ENCODE measurements at places on chromosomes 16 and 17.

- no peak for DNase-seq
Measured at GRCh38 chr16:71894229-71894920, 956 bp upstream of the IST1 start.

DNA sequence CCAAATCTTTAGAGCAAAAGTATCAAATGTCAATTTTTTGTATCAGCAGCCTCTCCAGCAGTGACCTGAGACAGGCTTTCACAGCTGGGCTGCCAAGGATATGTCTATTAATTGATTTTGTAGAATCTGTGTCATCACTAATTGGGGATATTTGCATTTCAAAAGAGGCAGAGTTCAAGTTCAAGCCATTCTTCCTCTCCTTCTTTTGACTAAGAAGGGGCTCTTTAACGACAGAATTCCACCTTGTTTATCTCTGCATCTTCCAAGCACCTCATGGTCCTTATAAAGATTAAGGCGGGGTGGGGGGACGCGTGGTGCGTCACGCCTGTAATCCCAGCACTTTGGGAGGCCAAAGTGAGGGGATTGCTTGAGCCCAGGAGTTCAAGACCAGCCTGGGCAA lies 15.2 kb upstream of the BHLHA9 start:
- no peak for DNase-seq

DNA sequence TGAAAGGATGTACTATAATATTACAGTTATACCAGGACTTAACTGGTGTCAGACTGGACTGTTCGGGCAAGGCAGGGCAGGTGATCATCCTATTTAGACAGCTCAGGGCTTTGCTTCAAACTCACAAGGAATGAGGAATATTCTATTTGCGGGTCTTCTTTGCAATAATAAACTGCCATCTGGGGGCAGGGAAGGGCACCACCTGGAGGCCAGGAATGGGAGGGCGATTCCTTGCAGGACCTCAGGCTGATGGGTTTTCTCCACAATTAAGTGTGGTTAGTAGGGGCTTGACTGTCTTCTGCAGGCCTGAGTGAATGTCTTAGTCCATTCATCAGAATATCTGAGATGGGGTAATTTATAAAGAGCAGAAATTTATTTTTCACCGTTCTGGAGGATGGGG lies 424.1 kb downstream of the CA10 start:
- DNase-seq, result no peak

GRCh38 chr16:28602529-28602928 lies 5.7 kb upstream of the SULT1A2 start:
- DNase-seq, result no peak

DNA sequence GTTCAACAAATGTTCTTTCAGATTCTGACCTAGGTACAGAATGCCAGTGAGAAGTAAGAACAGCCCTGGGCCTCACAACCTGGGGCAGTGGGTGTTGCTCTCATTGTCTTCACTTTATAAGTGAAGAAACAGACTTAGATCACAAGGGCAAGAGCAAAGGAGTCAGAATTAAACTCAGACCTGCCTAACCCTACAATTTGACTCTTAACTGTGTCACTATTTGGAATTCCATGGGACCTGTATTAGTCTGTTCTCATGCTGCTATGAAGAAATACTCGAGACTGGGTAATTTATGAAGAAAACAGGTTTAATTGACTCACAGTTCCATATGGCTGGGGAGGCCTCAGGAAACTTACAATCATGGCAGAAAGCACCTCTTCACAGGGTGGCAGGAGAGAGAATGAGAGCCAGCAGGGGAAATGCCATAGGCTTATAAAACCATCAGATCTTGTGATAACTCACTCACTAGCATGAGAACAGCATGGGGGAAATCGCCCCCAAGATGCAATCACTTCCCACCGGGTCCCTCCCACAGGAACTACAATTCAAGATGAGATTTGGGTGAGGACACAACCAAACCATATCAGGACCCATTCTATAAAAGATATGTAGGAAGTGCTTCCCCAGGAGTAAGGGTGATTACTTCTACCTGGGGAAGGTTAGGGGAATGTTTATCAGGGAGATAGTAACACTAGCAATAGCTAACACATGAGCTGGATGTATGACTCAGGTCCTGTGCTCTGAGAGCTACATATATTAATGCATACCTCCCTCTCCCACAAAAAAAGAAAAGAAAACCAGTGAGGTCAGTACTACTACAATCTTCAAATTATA lies 270.1 kb downstream of the SOX9 start:
- no peak for DNase-seq

DNA sequence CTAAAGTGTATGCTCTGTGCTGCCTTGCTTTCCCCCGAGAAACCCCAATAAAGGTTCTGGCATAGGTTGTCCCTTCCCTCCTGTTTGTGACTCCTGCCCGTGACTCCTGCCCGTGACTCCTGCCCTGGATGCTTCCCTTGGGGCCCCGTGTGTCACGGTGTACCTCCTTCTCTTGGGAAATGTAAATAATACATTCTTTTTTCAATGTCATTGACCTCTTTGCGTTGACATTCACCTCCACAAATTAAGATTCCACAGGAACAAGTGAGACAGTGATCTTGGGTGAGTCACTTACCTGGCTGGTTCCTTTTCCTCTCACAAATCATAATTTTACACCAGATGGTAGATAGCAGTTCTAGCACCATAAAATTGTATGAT lies 632 bp downstream of the CCL15 start:
- no peak for DNase-seq

- no peak for DNase-seq
Measured at GRCh38 chr16:30570636-30571444, 674 bp downstream of the ZNF688 start.

DNA sequence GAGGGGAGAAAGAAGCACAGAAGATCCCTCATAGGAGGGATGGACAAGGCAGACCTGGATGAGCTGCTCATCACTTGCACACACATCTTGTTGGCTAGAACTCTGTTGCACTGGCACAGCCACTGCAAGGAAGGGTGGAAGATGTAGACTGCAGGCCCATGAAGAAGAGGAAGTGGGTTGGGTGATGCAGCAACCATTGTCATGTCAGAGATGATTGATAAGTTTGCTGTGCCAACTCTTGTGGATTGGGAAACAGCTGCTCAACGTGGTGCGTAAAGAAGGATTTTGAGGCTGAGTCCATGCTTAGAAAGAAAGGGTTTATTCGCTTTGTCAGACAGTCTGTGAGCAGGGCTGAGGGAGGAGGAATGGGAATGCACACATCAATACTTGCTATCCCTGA lies 161.4 kb upstream of the MPHOSPH6 start:
- no peak for DNase-seq

DNA sequence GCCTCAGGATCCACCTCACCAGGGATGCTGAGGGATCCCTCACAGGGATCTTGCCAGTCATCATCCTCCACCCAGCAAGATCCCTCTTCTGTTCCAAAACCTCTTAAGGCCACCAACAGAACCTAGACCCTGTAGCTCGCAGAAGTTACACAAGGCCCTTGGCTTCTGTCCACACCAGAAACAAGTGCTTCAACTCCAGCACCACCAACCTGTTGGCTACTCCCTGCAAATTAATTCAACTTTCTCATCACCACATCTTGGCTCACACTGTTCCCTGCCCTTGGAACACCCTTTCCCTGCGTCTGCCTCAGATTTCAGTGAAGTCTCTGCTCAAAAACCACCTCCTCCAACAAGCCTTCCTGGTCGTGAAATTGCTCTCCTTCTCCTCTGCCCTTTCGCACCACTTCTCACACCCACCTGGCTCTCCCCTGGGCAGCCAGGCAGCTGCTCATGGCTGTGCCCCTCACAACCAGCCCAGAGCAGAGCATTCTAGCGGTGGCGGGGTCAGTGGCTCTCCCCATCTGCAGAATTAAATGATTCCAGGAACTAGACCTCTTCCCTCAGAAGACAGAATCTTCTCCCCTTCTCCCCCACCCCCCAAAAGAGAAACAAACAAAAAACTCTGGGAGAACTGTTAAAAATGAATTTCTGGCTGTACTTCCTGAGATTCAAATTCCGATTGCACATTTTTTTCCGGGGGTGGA lies 1.8 kb downstream of the PLLP start:
- no peak for DNase-seq

DNA sequence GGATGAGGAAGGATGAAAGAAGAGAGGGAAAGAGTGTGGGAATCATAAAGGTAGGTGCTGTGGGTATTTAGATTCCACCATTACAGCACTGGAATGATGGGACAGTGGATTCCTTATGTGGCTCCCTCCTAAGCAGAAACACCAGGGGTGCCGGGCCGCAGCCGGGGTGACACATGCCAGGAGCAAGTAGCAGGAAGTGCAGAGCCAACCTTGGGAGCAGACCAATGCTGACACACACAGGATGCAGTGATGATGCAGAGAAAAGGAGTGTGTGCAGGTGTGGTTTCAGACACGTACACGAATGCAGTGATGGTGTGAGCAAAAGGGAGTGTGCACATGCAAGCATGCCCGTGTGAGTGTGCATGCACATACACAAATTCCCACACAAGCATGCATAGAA lies 338.0 kb downstream of the SLC39A11 start:
- DNase-seq, result no peak

DNA sequence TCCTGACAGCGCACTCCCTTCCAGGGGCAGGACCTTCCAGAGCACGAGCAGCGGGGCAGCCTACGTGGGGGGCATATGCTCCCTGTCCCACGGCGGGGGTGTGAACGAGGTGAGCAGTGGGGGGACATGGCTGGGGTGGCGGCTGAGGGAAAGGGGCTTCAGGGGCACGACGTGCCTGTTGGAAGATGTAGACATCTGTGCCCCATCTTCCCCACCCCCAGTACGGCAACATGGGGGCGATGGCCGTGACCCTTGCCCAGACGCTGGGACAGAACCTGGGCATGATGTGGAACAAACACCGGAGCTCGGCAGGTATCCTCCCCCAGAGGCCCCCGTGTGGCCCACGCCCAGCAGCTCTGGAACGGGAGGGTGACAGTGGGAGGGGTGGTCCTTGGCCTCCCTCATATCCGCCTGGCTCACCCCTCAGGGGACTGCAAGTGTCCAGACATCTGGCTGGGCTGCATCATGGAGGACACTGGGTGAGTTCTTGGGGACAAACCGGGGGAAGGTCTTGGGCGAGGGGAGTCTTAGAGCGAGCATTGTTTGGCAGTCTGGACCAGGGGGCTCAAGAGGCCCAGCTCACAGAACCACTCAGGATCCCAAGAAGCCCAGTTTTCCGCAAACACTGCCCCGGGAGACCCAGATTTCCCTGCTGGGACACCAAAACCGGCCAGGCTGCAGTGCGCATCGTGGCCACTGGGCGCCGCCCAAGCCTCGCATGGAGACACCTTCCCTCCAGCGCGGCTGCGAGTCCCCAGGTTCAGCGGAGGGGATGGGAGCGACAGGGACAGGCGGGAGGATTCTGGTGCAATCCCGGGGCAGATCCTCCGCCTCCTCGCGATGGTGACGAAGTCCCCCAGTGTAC lies 15.7 kb downstream of the ADAM11 start:
- no peak for DNase-seq

DNA sequence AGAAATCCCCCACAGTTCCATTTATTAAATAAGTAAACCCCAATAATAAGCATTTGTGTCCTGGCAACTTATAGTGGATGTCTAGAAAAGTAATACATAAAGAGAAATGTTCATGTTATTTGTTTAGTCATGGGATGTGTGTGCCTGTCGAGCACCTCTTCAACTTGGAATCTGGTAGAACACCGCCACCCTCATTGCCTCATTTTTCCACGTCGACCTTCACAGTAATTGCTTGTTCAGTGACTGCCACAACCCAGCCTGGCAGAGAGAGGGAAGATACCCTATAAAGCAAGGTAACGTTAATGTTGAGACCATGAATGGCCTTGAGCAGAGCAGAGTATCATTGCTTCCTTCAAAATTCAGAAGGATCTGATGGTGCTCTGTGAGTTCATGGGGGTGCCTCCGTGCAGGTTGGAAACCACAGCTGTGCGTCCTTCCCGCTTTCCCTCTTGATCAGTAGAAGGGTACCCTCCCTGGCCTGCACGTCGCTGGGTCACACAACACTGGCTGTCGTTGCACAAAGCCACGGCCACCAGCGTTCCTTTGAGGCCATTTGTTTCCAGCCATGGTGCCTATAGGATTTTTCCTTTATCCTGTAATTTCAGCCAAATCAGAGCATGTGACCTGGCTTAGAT lies 3.7 kb upstream of the DNASE1 start:
- DNase-seq, result no peak

- DNase-seq, result no peak
Measured at GRCh38 chr16:3115561-3115960, 3.2 kb downstream of the ZNF205 start.

DNA sequence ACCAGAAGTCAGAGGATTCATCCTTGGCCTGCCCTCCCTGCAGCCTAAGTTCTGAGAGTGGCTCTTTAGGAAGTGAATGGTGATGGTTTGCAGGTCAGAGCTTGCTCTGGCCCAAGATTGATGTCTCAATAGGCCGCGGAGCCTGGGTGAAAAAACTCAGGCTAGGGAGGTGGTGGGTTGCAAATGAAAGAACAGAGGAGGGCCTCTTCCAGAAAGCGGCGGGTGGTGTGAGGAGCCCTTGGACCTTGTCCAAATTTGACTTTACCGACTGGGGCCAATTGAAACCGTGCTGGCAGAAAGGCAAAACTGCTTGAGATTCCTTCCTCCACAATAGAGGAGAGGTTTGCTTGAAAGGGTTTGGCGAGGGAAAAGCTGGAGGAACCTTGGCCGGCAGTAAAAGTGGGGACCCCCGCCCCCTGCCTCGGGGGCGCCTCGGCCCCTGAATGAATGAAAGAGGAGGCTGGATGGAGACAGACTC lies 331.3 kb downstream of the SEC14L1 start:
- DNase-seq, result no peak

- no peak for DNase-seq
Measured at GRCh38 chr16:89422527-89422904, 67.8 kb downstream of the ANKRD11 start.

DNA sequence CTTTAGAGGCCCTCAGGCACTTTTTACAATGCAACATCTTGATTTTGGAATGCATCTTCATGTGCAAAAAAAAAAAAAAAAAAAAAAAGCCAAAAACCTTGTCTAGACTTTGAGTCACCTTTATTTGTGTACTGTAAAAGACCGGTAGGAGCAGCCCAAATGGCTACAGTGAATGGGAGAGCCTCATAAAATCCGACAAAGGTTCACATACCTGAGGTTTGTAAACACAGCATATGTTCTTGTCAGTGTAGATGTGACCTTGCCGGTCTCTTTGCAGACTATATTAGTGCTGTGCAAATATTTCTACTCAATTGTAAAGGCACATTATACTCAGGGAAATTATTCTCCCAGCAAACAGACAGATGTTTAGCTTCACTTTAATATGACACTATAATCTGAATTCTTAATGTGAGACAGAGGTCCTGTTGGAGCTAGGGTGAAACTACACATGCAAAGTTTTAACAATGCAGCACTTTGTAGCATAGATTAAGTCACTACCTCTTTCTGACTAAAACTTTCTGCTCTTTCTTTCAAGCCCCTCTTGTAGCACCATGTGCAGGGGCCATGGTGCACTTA lies 211.3 kb downstream of the CA10 start:
- peak; percentile 50 for DNase-seq

GRCh38 chr17:81578038-81578441 lies 25.9 kb upstream of the FAAP100 start:
- no peak for DNase-seq

- DNase-seq, result no peak
Measured at GRCh38 chr16:19236561-19237209, 48.8 kb upstream of the CLEC19A start.

DNA sequence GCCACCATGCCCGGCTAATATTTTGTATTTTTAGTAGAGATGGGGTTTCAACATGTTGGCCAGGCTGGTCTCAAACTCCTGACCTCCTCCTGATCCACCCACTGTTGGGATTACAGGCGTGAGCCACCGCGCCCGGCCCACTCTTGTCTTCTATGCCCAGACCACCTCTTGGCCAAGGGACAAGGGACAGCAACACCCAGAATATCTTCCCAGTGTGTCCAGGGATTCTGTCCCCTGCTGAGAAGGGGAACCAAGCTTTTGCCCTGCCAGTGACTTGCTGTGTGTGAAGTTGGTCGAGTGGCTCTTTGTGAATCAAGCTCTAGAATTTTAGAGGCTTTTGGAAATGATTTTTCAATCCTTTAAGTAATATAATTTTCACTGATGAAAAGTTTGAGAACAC lies 1.7 kb upstream of the MPO start:
- DNase-seq, result no peak
